ENCODE measurements at places on chromosomes 7 and 10. TPM values are rescaled to one million over a fixed set of nuclear protein-coding genes. Genes with fewer than 3 reads are reported as not detected.

GRCh38 chr10:4515721-4516120 lies 310.3 kb upstream of the AKR1E2 start:
- H3K36me3 ChIP-seq, result no peaks in the 10 kb centered on the region
- H3K4me1 ChIP-seq, result peaks cover 6% of the 10 kb centered on the region
- H3K27ac ChIP-seq, result no peak overlapping the region
- no peak overlapping the region for H3K4me3 ChIP-seq
- no peak for DNase-seq

GRCh38 chr7:38306171-38306570 lies 32.7 kb upstream of the TARP start:
- no peak for DNase-seq
- peaks cover 7% of the 10 kb centered on the region for H3K4me1 ChIP-seq
- no peaks in the 10 kb centered on the region for H3K36me3 ChIP-seq
- H3K4me3 ChIP-seq, result peak overlapping the region; percentile 63

DNA sequence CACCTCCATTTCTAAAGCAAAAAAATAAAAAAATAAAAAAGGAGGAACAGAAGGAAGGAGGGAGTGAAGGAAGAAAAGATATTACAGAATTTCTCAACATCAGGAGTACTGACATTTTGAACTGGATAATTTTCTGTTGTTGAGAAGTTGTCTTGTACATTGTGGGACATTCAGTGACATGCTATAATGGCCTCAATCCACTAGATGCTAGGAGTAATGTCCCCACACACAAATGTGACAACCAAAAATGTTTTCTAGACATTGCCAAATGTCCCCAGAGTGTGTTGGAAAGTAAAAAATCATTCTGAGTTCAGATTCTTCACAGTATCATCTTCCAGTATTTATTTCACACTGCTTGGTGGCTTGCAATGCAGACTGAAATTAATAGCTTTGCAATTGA lies 6.5 kb downstream of the ZNF438 start:
- H3K4me1 ChIP-seq, result no peaks in the 10 kb centered on the region
- H3K36me3 ChIP-seq, result peaks cover 2% of the 10 kb centered on the region

DNA sequence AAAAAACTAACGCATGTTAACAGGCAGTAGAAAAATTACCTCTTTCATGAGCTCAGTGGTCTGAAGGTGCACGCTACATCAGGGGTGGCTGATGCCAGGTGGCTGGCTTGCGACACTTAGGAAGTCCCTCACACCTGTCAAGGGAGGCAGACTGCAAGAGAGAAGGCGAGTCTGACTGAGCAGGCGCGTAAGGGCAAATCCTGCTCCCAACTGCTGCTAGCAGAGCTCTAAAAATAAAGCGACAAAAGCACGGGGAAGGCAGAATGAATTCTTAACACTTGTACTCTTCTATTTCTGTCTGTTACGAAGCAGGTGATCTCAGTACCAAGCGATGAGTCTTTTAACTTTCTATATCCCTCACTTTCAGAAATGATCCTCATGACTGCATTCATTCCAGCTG lies 33.1 kb downstream of the CACNA2D1 start:
- H3K4me3 ChIP-seq, result no peak overlapping the region
- DNase-seq, result no peak
- H3K27ac ChIP-seq, result no peak overlapping the region
- no peaks in the 10 kb centered on the region for H3K27me3 ChIP-seq

DNA sequence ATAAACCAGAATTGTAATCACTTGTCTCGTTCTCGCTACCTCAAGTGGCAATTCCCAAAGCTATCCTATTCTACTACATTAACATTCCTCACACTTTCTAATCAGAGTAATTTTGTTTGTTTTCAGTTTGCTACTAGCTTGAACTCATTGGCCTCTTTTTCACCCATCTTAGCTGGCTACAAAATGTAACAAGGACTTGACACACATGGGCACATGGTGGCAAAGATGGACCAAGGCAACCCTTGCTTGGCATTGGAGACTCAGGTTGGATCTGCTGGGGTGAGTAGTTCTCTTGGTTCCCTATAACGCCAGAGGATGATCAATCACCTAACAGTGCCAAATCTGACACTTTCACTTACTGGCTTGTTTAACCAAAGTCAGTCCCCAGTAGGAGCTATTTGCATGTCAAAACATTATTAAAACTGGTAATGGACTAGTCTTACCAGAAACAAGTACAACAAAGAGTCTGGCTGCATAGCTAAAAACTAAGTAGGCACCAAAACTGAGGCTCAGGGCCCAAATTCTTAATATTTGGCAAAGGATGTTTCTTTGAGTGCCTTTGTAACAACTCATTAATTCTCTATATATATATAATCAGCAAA lies 1.9 kb downstream of the USP6NL start:
- no peaks in the 10 kb centered on the region for H3K27me3 ChIP-seq
- H3K36me3 ChIP-seq, result peaks cover 3% of the 10 kb centered on the region
- H3K4me3 ChIP-seq, result peak overlapping the region; percentile 43
- H3K27ac ChIP-seq, result no peak overlapping the region
- H3K4me1 ChIP-seq, result peaks cover 56% of the 10 kb centered on the region
- DNase-seq, result no peak

DNA sequence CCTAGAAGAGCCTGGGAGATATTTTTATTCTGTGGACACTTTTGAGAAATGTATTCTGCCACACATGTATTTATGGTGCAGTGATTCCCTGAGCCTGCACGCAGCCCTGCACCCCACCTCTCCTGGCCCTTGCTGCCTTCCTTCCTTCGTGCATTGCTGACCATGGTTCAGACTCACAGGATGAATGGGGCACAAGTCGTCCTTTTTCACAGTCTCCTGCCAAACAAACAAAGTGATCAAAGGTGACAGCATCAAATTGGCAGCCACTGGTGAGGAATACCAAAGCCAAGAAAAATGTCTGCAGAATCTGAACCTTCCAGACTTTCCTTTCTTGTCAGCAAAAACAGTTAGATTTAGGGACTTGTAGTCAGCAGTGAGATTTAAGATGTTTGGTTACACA lies 215.0 kb downstream of the ACTR3B start:
- DNase-seq, result no peak
- no peaks in the 10 kb centered on the region for H3K36me3 ChIP-seq
- H3K4me1 ChIP-seq, result no peaks in the 10 kb centered on the region
- no peak overlapping the region for H3K4me3 ChIP-seq

GRCh38 chr7:45443263-45443662 lies 130.9 kb upstream of the ADCY1 start:
- no peak overlapping the region for H3K27ac ChIP-seq
- no peaks in the 10 kb centered on the region for H3K36me3 ChIP-seq
- peaks cover 9% of the 10 kb centered on the region for H3K27me3 ChIP-seq

SPDYE6 gene
- total RNA-seq, result not detected

SPDYE9 gene
- not detected for total RNA-seq

CRHR2 gene
- not detected for total RNA-seq

ECHDC3 gene
- 1.6 TPM for total RNA-seq

BMPER gene
- not detected for total RNA-seq
